Activated CD8-positive, alpha-beta memory T cell treated with anti-CD3 and anti-CD28 coated beads, Interleukin-2, amount 50 U/mL, for 48 hours (primary cell): ENCODE measurements at places on chromosomes 3 and 15.
A peak's percentile ranks its signal among the peaks of the same experiment; 100 is the strongest.

GRCh38 chr15:71043373-71043772 lies 71.9 kb upstream of the THSD4 start:
- DNase-seq = no peak

DNA sequence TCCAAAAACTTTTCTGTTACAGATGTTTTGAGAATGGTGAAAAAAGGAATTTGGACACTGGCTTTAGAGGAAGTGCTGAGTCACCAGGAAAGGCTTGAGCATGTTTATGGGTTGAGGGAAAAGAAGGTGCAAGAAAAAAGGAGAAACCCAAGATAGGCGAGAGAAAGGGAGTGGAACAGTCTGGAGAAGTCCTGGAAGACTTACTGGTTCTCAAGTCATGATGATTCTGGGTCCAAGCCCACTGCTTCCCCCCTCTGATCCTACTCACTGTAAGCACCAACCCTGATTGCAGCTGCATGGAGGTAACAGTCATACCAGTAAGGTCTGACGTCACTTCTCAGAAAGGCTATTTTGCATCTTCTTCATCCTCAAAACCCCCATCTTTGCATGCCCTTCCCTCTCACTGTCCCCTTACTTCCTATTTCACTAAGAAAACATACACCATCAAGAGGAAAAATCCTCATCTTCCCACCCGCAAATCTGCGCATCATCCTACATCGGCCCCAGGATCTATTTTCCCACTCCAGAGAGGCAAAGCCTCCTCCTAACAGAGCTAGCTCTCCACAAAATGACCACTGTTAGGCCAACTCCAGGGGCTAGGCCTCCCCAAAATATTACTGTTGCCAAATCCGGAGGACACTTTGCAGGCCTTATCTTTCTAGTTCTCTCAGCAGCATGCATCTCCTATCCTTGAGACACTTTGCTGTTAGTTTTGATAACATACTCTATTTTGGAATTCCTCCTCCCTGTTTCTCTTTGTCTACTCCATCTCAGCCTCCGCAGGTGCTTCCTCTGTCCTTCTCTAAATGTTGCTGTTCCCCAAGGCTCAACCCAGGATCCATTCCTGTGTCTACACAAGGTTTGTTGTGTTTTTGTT lies 3.2 kb upstream of the ATP13A3 start:
- no peak for DNase-seq

DNA sequence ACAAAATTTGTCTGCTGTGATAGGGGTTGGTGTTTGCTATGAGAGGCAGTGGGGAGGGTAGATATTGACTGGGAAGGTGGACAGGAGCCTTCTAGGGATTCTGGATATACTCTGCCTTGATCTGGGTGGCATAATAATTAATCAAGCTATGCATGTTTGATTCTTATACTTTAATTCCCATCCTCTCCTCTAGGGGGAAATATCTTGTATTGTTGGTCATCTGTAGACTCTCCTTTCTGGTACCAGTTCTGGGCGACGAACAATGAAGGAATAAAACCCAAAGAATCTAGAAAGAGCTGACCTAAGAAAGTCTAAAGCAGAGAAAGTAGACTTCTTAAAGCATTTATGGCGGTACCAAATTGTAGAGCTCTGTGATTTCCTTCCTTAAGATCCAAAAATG lies 198.2 kb upstream of the STRIT1 start:
- DNase-seq = no peak

- DNase-seq = no peak
Measured at GRCh38 chr3:106399761-106400160, 530.9 kb upstream of the CBLB start.

- DNase-seq = no peak
Measured at GRCh38 chr15:63565536-63566186, 31.5 kb upstream of the FBXL22 start.

DNA sequence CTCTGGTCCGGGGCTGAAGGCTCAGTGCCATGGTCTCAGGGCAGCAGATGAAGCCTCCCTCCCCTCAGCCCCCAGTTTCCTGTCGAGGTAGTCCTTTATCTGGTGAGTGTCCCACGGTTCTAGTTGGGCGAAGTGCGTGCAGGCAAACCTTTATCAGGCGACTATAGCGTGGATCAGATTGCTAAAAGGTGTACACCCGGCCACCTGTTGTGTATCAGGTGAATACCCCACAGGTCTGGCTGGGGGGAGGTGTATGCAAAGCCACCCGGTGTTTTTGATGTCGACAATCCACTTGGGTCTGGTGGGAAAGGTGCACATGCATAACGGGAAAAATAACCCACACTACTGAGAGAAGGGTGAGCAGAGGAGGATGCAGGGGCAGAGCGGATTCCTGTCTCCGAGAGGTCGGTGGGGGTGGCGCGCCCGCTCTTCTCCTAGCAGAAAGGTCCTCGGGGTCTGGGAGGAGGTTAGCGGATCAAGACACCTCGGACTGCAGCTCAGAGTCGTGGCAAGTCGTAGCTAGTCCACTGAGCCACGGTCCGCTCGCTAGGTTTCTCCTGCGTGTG lies 507 bp downstream of the SLC12A6 start:
- peak; percentile 63 for DNase-seq

- DNase-seq = no peak
Measured at GRCh38 chr3:168472783-168473182, 377.1 kb upstream of the GOLIM4 start.

GRCh38 chr3:42116466-42116865 lies 25.3 kb downstream of the TRAK1 start:
- no peak for DNase-seq

- no peak for DNase-seq
Measured at GRCh38 chr3:128878556-128879124, 780 bp upstream of the ACAD9 start.

- no peak for DNase-seq
Measured at GRCh38 chr3:108106031-108106430, 15.2 kb upstream of the CD47 start.
